Activated CD4-positive, alpha-beta T cell treated with anti-CD3 and anti-CD28 coated beads for 36 hours (primary cell): ENCODE measurements at places on chromosomes 12 and 14. TPM values are rescaled to one million over a fixed set of nuclear protein-coding genes. Genes with fewer than 3 reads are reported as not detected.

GRCh38 chr12:43758247-43758727, 303 bp downstream of the PUS7L start:
- H3K27ac ChIP-seq, result peak overlapping the region; percentile 99
- peak overlapping the region; percentile 95 for H3K4me3 ChIP-seq
- no peaks in the 10 kb centered on the region for H3K27me3 ChIP-seq
- DNase-seq, result peak; percentile 43
- H3K4me1 ChIP-seq, result peaks cover 68% of the 10 kb centered on the region

DNA sequence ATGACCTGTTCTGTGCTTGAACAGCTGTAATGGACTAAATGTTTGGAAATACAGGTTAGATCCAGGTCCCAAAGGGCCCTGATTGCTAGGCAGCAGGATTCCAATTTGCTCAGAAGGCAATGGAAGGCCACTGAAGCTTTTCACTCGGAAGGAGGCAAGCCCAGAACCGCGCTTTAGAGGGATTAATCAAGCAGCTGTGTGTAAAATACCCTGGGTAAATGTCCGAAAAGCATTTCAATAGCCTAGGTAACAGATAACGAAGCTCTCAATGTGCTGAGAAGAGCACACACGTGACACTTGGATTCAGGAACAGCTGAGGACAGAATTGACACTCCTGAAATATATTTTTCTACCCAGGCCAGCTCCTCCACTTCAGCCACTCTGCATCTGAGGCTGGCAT, 436.1 kb downstream of the TMEM132D start:
- H3K4me1 ChIP-seq, result no peaks in the 10 kb centered on the region
- H3K4me3 ChIP-seq, result no peak overlapping the region
- H3K36me3 ChIP-seq, result no peaks in the 10 kb centered on the region
- H3K27ac ChIP-seq, result no peak overlapping the region
- H3K27me3 ChIP-seq, result no peaks in the 10 kb centered on the region
- no peak for DNase-seq

- peaks cover 11% of the 10 kb centered on the region for H3K36me3 ChIP-seq
- no peaks in the 10 kb centered on the region for H3K27me3 ChIP-seq
These were observed 345.9 kb upstream of the RGS6 start for GRCh38 chr14:71586131-71586897.

- no peak for DNase-seq
- H3K4me1 ChIP-seq, result no peaks in the 10 kb centered on the region
- H3K36me3 ChIP-seq, result no peaks in the 10 kb centered on the region
- no peak overlapping the region for H3K27ac ChIP-seq
These were observed 291.3 kb downstream of the SLC16A7 start for GRCh38 chr12:59887178-59887577.

- no peak overlapping the region for H3K27ac ChIP-seq
- peak; percentile 3 for DNase-seq
- peaks cover 5% of the 10 kb centered on the region for H3K4me1 ChIP-seq
- peaks cover 64% of the 10 kb centered on the region for H3K27me3 ChIP-seq
- H3K36me3 ChIP-seq, result no peaks in the 10 kb centered on the region
- no peak overlapping the region for H3K4me3 ChIP-seq
These were observed 2.0 kb upstream of the ALX1 start for GRCh38 chr12:85277900-85278597.

DNA sequence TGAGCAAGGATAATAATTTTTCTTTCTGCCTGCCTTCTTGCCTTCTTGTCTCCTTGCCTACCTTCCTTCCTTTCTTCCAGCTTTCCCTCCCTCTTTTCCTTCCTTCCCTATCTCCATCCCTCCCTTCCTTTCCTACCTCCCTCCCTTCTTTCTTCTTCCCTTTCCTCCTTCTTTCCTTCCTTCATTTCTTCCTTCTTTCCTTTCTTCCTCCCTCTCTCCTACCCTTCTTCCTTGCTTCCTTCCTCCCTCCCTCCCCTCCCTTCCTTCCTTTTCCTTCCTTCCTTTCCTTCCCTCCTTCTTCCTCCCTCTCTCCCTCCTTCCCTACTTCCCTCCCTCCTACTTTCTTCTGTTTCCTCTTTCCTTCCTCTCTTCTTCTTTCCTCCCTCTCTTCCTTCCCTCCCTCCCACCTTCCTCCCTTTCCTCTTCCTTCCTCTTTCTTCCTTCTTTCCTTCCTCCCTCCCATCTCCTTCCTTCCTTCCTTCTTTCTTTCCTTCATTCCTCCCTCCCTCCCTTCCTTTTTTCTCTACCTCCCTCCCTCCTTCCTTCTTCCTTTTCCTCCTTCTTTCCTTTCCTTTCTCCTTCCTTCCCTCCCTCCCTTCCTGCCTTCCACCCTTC, 329.8 kb downstream of the APAF1 start:
- no peaks in the 10 kb centered on the region for H3K4me1 ChIP-seq
- H3K4me3 ChIP-seq, result no peak overlapping the region
- peaks cover 1% of the 10 kb centered on the region for H3K27me3 ChIP-seq
- H3K36me3 ChIP-seq, result no peaks in the 10 kb centered on the region
- no peak overlapping the region for H3K27ac ChIP-seq

DNA sequence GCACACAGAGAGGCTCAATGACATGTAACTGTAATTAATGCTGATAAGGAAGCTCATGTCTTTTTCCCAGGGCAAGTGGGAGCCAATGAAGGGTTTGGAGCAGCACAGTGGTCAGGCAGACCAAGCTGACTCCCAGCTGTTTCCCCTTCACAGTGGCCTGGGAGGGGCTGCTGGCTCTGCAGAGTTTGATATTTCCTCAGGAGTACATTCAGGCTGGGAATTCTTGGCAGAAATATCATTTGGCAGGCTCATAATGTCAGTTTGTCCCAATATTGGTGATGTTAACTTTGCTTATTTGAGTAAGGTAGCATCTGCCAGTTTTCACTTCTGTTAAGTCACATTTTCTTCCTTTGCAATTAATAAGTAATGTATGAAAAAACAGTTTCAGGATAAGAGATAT, 247.0 kb downstream of the EMP1 start:
- no peak overlapping the region for H3K4me3 ChIP-seq
- DNase-seq, result no peak
- H3K4me1 ChIP-seq, result no peaks in the 10 kb centered on the region

GRCh38 chr12:57816855-57817151, 1.7 kb downstream of the AVIL start:
- no peak overlapping the region for H3K27ac ChIP-seq
- no peak for DNase-seq
- H3K27me3 ChIP-seq, result no peaks in the 10 kb centered on the region
- H3K4me1 ChIP-seq, result no peaks in the 10 kb centered on the region
- no peak overlapping the region for H3K4me3 ChIP-seq

DNA sequence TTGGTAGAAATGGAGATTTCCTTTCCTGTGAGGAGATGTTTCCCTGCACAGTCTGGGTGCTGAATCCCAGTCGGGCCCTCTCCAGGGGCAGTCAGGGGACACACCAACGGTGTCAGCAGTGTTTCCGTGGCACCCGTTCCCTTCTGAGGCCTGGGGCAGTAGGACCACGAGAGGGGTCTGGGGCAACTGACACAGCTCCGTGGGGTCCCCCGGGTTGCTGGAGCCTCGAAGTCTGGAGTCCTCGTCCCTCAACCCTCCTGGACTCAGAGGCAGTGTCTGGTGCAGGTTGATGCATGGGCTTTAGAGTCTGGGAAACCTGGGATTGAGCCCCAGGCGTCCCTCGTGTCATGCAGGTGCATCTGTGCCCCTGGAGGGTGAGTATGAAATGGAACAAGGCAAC, 327.3 kb downstream of the ADGRD1 start:
- no peak for DNase-seq
- H3K4me3 ChIP-seq, result no peak overlapping the region
- H3K4me1 ChIP-seq, result no peaks in the 10 kb centered on the region
- no peak overlapping the region for H3K27ac ChIP-seq
- no peaks in the 10 kb centered on the region for H3K36me3 ChIP-seq

- no peaks in the 10 kb centered on the region for H3K27me3 ChIP-seq
- H3K4me1 ChIP-seq, result peaks cover 42% of the 10 kb centered on the region
- DNase-seq, result no peak
- H3K36me3 ChIP-seq, result peaks cover 16% of the 10 kb centered on the region
- H3K4me3 ChIP-seq, result no peak overlapping the region
These were observed 58.7 kb downstream of the FUT8 start for GRCh38 chr14:65471038-65471878.

GRCh38 chr12:26379777-26380467, 184.5 kb downstream of the SSPN start:
- H3K36me3 ChIP-seq, result peaks cover 33% of the 10 kb centered on the region
- H3K27ac ChIP-seq, result no peak overlapping the region
- DNase-seq, result no peak
- no peaks in the 10 kb centered on the region for H3K27me3 ChIP-seq
- no peak overlapping the region for H3K4me3 ChIP-seq

GRCh38 chr12:12024911-12025682, 45.6 kb upstream of the BCL2L14 start:
- DNase-seq, result peak; percentile 68
- H3K4me3 ChIP-seq, result no peak overlapping the region
- peak overlapping the region; percentile 64 for H3K27ac ChIP-seq
- H3K4me1 ChIP-seq, result peaks cover 71% of the 10 kb centered on the region

DNA sequence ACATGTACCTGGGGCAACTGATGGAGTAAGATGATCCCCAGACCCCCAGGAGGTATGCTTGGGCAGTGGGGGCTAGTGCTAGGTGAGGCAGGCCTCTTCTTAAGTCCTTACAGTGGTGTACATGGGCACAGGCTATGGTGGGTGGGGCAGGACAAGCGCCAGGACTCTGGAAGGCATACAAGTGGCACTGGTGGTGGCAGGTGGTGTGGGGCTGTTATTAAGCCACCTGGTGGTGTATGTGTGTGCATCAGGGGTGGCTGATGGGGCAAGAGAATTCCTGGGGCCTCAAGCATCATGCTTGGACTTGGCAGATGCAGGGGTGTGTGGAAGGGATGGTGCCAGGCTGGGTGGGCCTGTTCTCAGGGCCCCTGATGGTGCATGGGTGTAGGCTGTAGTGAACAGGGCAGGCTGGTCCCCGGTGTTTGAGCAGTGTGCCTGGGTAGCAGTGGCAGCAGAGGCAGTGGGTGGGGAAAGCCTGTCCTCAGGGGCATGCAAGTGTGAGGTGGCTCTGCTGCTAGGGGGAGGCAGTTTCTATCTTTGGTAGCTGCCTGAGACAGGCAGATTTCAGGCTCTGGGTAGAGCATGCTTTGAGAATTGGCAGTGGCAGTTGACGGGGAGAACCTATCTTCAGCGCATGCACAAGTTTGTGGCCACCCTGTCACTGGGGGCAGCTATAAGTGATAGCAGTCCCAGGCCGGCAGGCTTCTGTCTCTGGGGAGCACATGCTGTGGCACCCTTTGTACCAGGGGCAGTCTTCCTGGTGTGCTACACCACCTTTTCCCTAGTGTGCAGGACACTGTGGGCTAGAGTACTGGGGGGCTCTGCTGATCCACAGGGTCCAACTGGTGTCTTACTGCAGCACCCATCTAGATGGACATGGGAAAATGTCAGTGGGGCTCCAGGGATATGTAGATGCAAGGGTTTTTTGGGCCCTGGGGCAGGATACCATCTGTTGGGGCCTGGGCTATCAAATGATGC, 52.6 kb upstream of the ABCD2 start:
- no peak overlapping the region for H3K27ac ChIP-seq
- no peak for DNase-seq
- no peaks in the 10 kb centered on the region for H3K27me3 ChIP-seq
- H3K4me1 ChIP-seq, result peaks cover 18% of the 10 kb centered on the region
- H3K36me3 ChIP-seq, result peaks cover 17% of the 10 kb centered on the region

DNA sequence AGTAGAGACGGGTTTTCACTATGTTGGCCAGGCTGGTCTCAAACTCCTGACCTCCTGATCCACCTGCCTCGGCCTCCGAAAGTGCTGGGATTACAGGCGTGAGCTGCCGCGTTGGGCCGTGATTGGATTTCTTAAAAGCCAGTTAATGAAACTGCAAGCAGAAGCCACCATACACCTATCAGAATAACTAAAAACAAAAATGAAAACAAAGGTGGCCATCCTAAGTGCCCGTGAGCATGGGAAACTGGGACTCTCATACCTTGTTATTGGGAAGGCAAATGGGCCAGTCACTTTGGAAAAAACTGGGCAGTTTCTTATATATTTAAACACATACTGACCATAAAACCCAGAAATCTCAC, 7.7 kb upstream of the TCTN1 start:
- H3K27me3 ChIP-seq, result no peaks in the 10 kb centered on the region
- peaks cover 8% of the 10 kb centered on the region for H3K4me1 ChIP-seq
- peak overlapping the region; percentile 89 for H3K27ac ChIP-seq

DNA sequence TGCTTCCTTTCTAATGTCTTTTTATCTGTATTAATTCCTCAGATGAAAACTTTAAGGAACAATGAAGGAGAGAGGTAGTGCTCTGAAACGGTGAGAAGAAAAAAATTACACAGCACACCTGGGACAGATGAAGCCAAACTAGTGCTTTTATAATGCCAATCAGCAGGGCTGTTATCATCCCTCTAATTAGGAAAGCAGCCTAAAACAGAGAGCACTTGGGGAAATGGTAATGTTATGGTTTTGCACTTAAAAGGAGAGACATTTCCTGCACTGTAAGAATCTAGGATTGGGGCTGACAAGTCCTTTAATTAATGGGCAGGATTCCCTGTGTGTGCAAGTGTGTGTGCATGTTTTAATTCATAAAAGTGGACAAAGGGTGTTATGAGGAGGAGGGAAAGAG, 4.8 kb upstream of the LMO3 start:
- H3K36me3 ChIP-seq, result peaks cover 2% of the 10 kb centered on the region
- no peak overlapping the region for H3K27ac ChIP-seq
- H3K4me3 ChIP-seq, result no peak overlapping the region
- H3K27me3 ChIP-seq, result peaks cover 35% of the 10 kb centered on the region
- H3K4me1 ChIP-seq, result no peaks in the 10 kb centered on the region
- no peak for DNase-seq

- H3K27ac ChIP-seq, result no peak overlapping the region
- peak; percentile 69 for DNase-seq
- H3K27me3 ChIP-seq, result no peaks in the 10 kb centered on the region
- no peaks in the 10 kb centered on the region for H3K36me3 ChIP-seq
These were observed 49.9 kb downstream of the LRRC74A start for GRCh38 chr14:76876076-76876475.

GRCh38 chr12:62396750-62397149, 69.9 kb upstream of the MON2 start:
- no peak overlapping the region for H3K4me3 ChIP-seq
- H3K36me3 ChIP-seq, result peaks cover 42% of the 10 kb centered on the region
- H3K27ac ChIP-seq, result no peak overlapping the region
- no peaks in the 10 kb centered on the region for H3K27me3 ChIP-seq
- DNase-seq, result no peak

- no peak overlapping the region for H3K4me3 ChIP-seq
- H3K27ac ChIP-seq, result no peak overlapping the region
- H3K27me3 ChIP-seq, result no peaks in the 10 kb centered on the region
These were observed 29.8 kb upstream of the DLGAP5 start for GRCh38 chr14:55221186-55221585.

The TAS2R42 gene
- not detected for total RNA-seq

The ANO2 gene
- not detected for total RNA-seq

The TMEM179 gene
- 0.32 TPM for total RNA-seq

The ARF3 gene
- total RNA-seq, result 96.1 TPM

The ARMH4 gene
- not detected for total RNA-seq

The TMEM253 gene
- 0.44 TPM for total RNA-seq

The VWF gene
- total RNA-seq, result 0.07 TPM

The TUNAR gene
- not detected for total RNA-seq
